Endodermal cell (in vitro differentiated cells): ENCODE measurements at places on chromosomes 4 and X. TPM values are rescaled to one million over a fixed set of nuclear protein-coding genes. Genes with fewer than 3 reads are reported as not detected.

DNA sequence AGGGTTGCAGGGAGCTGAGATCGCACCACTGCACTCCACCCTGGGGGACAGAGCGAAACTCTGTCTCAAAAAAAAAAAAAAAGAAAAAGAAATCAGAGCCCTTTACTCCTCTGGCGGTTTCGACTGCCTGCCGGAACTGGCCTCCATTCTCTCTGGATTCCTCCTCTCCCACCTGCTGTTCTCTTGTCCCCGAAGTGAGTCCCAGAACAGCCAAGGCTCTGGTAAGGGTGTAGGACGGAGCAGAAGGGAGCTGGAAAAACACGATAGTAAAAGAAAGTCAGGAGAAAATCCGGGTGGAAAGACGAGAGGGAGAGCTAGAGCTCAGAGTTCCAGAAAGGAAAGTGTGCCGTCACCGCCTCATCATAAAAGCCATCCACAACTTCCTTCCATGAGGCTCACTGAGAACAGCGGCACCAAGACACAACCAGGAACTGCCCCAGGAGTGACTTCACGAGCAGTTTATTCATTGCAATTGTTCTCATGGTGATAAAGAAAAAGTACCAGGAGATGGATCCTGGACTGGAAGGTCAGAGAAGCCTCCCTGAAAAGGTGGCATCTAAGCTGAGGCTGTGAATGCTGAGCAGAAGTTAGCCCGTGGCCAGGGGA, 12.3 kb downstream of the TLR3 start:
- H3K4me1 ChIP-seq = peaks cover 9% of the 10 kb centered on the region
- no peaks in the 10 kb centered on the region for H3K27me3 ChIP-seq
- H3K4me3 ChIP-seq = no peak overlapping the region
- H3K36me3 ChIP-seq = no peaks in the 10 kb centered on the region
- peak; percentile 82 for DNase-seq

Gene MAPK10
- total RNA-seq = 45.1 to 52.6 TPM (median 46.7 TPM) in 3 replicates

Gene PCDH10
- total RNA-seq = 139 to 387 TPM (median 140 TPM) in 3 replicates

Gene PHKA1
- total RNA-seq = 5.7 and 6.7 TPM in 2 replicates

DNA sequence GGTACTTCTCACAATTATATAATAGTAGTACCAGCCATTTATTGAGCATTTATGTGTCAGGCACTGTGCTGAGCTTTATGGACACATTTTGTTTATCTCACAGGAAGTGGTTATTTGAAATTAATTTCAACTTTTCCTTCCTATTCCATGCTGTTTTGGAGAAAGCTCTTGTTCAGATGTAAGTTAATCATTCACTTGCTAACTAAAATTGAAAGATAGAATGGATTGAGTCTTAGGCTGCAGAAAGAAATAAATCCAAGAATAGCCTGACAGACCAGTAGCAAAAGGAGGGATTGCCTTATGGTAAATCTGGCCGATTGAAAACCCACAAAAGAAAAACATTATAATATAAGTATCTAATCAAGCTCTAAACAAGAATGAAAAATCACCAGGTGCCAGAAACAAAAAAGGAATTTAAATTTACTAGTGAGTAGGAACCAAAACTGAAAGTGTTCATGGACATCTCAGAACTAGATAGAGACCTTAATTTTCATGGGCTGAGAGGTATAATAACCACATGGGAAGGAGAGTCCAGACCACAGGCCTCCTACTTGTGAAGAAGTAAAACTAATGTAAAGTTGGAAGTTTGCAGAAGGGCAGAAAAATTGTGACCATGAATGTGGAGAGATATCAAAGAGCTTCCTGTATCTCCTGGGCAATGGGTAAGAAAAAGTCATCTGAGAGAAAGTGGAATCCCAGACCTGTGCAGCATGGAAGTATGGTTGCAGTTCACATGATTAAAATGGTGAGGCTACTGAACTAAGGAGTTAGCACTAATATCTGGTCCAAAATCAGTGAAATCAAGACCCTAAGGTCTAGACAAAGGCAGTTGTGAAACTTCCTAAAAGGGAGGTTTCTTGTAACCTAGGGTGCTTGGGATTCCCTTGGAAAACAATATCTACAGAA, 38.0 kb downstream of the RADX start:
- DNase-seq = no peak
- no peak overlapping the region for H3K27ac ChIP-seq
- no peaks in the 10 kb centered on the region for H3K4me1 ChIP-seq
- no peak overlapping the region for H3K4me3 ChIP-seq

GRCh38 chr4:68569466-68570121, 6.5 kb downstream of the UGT2B17 start:
- H3K4me3 ChIP-seq = no peak overlapping the region
- H3K36me3 ChIP-seq = no peaks in the 10 kb centered on the region
- H3K27ac ChIP-seq = no peak overlapping the region
- H3K4me1 ChIP-seq = no peaks in the 10 kb centered on the region
